ENCODE measurements at places on chromosomes 16 and 17.

DNA sequence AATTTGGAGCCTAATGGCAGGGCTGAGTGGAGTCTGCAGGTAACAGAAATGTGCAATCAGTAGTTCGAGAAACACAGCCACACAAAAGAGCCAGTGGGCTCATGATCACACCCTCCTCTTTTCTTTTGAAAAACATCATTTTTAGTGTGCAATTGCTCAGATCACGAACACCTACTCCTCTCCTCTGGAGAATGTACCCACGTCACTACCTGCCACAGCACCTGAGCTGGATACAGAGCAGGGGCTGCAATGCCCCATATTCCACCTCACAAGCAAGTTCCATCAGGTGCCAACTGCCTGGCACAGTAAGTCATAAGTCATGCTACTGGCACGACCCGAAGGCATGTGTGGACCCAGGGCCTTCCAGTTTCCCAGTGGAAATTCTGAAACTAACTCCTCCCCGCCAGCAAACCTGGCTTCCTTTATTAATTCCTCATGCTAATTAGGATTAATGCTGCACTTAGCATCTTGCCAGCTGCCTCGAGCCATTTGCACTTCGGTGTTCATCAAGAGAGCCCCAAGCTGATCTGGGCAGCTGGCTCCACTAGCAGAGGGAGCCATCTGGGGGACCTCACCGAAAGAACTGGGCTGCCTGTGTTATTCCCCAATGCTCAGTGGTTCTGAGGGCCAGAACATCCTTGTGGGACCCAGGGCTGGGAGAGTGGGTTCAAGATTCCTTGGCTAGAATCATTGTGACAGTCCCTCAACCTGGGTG lies 2.4 kb downstream of the CACNG4 start:
- no peak for DNase-seq

GRCh38 chr17:58005031-58005727 lies 1.9 kb downstream of the SRSF1 start:
- DNase-seq: no peak

DNA sequence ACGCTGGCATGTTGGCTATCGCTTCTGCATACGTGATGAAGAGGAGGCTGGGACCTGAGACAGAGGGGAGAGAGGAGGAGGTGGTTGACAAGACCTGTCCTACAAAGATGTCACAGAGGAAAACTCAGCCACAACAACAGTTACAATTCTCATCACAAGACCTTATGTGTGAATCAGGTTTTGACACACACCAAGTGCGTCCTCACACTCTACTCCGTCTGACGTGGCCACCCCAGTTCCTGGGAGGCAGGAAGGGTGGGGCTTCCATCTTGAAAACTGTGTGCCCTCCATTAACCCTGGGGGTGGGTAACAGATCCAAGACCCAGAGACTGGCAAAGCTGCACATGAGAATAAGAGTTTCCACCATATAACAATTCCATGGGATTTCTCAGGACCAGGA lies 24.1 kb downstream of the SLC6A4 start:
- DNase-seq: no peak

DNA sequence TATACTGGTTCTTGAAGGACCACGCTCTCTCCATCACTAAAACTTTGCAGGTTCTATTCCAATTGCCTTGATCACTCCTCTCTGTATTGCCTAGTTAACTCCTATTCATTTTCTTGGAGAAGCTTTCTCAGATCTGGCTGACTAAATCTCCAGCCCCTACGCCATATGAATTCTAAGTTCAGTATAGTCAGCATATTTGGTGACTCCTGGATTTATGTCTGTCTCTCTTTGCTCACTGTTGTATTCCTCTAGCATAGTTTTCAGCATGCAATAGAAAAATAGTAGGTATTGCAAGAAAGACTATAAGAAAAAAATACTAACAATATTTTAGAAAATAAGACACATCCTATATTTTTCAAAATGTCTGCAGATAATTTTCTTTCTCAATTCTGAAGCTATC lies 579.7 kb downstream of the CDH11 start:
- DNase-seq: no peak

DNA sequence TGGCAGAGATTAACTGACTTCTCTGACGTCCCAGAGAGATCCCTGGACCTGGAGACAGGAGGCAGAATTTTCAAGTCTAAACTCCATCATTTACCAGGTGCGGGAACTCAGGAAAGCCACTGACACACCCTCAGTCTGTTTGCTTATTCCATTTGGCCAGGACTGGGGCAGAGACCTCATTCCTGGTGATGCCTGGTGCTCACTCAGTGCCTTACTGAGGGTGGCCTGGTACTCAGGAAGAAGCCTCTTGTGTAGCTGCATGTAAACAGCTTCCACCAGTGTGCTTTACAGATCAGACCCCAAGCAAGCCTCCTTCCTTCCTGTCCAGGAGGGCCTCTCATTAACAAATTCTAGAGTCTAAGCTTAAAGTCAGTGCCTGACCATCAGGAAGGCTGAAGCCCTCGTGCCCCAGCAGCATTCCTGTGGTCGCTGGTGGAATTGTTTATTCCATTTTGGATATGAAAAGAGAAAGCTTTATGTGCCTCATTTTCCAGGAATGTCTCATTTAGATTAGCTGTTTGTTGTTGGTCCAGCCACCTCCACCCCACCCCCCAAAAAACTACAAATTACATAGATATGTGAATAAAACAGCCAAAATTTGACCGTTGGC lies 236.1 kb upstream of the CDH5 start:
- DNase-seq: no peak

DNA sequence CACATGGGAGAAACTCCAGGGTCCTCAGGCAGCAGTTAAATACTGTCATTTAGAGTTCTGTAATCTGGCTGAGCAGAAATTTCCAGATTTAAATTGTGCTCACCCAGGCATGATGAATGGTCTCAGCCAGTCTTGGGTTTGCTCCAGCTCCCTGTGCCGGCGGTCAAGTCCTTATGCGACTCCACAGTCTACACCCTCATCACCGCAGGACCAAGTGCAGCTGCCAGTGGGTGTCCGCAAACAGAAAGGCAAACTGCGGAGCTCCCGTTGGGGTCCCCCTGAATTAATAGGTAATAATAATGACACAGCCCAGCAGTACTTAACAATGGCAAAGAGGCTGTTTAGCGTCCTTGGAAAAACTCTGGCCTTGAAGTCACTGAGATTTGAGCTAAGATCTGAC lies 3.9 kb upstream of the CACNG4 start:
- no peak for DNase-seq

Data from MM.1S (cell line).